ENCODE measurements at places on chromosomes 7 and 10.
A peak's percentile ranks its signal among the peaks of the same experiment; 100 is the strongest.

GRCh38 chr7:99514050-99514449 is 9.6 kb downstream of the ZKSCAN5 start:
- DNase-seq: no peak
- no peaks in the 10 kb centered on the region for H3K4me1 ChIP-seq
- no peaks in the 10 kb centered on the region for H3K27me3 ChIP-seq
- peaks cover 52% of the 10 kb centered on the region for H3K36me3 ChIP-seq
- H3K4me3 ChIP-seq: no peak overlapping the region
- no peak overlapping the region for H3K27ac ChIP-seq

GRCh38 chr7:22730921-22731654 is 4.1 kb downstream of the IL6 start:
- H3K36me3 ChIP-seq: no peaks in the 10 kb centered on the region
- DNase-seq: no peak
- H3K4me3 ChIP-seq: no peak overlapping the region
- no peaks in the 10 kb centered on the region for H3K27me3 ChIP-seq
- H3K27ac ChIP-seq: no peak overlapping the region

- no peak for DNase-seq
- no peak overlapping the region for H3K27ac ChIP-seq
- no peaks in the 10 kb centered on the region for H3K27me3 ChIP-seq
Measured at GRCh38 chr7:46811529-46811928, 770.4 kb downstream of the TNS3 start.

- H3K4me3 ChIP-seq: no peak overlapping the region
- no peaks in the 10 kb centered on the region for H3K4me1 ChIP-seq
Measured at GRCh38 chr10:99993701-99994689, 15.8 kb downstream of the DNMBP start.

- no peak for DNase-seq
- no peaks in the 10 kb centered on the region for H3K36me3 ChIP-seq
- H3K27ac ChIP-seq: no peak overlapping the region
- no peaks in the 10 kb centered on the region for H3K27me3 ChIP-seq
- no peaks in the 10 kb centered on the region for H3K4me1 ChIP-seq
- no peak overlapping the region for H3K4me3 ChIP-seq
Measured at GRCh38 chr7:149353739-149354504, 91.9 kb downstream of the ZNF783 start.

- H3K4me1 ChIP-seq: peaks cover 21% of the 10 kb centered on the region
- DNase-seq: no peak
- no peak overlapping the region for H3K27ac ChIP-seq
- no peaks in the 10 kb centered on the region for H3K27me3 ChIP-seq
Measured at GRCh38 chr10:4069491-4069890, 284.5 kb upstream of the KLF6 start.

- no peak overlapping the region for H3K4me3 ChIP-seq
- no peaks in the 10 kb centered on the region for H3K4me1 ChIP-seq
- H3K27me3 ChIP-seq: no peaks in the 10 kb centered on the region
- H3K36me3 ChIP-seq: no peaks in the 10 kb centered on the region
Measured at GRCh38 chr7:18414885-18415284, 80.7 kb upstream of the HDAC9 start.

DNA sequence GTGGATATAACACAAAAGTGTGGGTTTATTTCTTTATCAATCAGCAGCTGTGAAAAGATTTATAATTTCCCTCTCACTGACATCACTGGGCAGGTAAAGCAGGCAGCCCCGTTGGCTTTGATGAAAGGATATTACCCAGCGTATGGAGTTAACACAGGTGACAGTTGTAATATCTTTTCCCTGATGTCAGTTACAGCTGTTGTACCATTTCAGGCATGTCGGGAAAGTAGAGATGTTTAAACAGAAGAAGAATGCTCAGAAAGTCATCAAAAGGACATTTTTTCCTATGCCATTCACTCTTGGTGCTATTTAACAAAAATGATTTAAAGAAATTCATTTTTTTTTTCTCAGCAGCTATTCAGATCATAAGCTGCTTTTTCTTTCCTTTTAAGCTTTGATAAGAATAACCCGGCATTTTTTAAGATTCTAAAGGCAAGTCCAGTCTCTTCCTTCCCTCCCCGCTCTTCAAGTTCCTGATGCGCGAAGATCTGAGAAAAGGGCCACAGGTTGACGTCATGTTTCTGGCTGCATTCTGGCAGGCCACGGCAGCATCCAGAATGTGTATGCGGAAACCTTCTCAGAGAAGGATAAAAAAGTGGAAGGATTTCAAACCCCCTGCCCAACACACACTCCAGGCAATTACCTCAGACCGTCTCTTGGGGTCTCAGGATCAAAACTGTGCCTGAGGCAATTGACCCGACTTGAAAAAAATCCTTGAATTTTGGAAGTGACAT is 32.5 kb upstream of the ADAM12 start:
- no peaks in the 10 kb centered on the region for H3K27me3 ChIP-seq
- no peak overlapping the region for H3K4me3 ChIP-seq
- no peaks in the 10 kb centered on the region for H3K36me3 ChIP-seq
- no peaks in the 10 kb centered on the region for H3K4me1 ChIP-seq
- H3K27ac ChIP-seq: no peak overlapping the region
- no peak for DNase-seq

GRCh38 chr7:139635526-139636302 is 112.2 kb downstream of the CLEC2L start:
- no peak overlapping the region for H3K4me3 ChIP-seq
- no peaks in the 10 kb centered on the region for H3K4me1 ChIP-seq
- no peaks in the 10 kb centered on the region for H3K27me3 ChIP-seq

GRCh38 chr7:128268233-128268632 is 27.2 kb downstream of the LEP start:
- H3K27me3 ChIP-seq: peaks cover 7% of the 10 kb centered on the region
- H3K36me3 ChIP-seq: no peaks in the 10 kb centered on the region
- no peak for DNase-seq
- H3K27ac ChIP-seq: no peak overlapping the region
- H3K4me3 ChIP-seq: no peak overlapping the region

GRCh38 chr10:48470115-48470892 is 134.6 kb downstream of the ARHGAP22 start:
- H3K27ac ChIP-seq: no peak overlapping the region
- no peaks in the 10 kb centered on the region for H3K36me3 ChIP-seq
- no peaks in the 10 kb centered on the region for H3K27me3 ChIP-seq
- H3K4me3 ChIP-seq: no peak overlapping the region
- no peak for DNase-seq

DNA sequence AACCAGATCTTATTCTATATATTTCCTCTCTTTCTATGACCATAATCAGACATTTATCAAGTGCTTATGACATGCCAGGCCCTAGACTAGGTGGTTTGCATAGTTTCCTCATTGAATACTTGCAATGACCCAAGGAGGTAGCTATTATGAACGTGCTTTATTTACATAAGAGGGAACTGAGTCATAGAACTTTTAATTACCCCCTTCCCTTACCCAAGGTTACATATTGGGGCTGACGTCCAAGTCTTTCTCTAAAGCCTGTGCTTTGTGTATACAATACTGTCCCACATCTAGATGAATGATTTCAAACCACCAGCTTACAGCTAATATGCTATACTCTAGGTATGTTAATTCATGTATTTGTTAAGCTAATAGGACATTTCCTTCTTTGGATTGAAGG is 91.9 kb upstream of the NPY start:
- no peak for DNase-seq
- no peak overlapping the region for H3K27ac ChIP-seq
- H3K36me3 ChIP-seq: no peaks in the 10 kb centered on the region
- no peaks in the 10 kb centered on the region for H3K4me1 ChIP-seq
- no peaks in the 10 kb centered on the region for H3K27me3 ChIP-seq

DNA sequence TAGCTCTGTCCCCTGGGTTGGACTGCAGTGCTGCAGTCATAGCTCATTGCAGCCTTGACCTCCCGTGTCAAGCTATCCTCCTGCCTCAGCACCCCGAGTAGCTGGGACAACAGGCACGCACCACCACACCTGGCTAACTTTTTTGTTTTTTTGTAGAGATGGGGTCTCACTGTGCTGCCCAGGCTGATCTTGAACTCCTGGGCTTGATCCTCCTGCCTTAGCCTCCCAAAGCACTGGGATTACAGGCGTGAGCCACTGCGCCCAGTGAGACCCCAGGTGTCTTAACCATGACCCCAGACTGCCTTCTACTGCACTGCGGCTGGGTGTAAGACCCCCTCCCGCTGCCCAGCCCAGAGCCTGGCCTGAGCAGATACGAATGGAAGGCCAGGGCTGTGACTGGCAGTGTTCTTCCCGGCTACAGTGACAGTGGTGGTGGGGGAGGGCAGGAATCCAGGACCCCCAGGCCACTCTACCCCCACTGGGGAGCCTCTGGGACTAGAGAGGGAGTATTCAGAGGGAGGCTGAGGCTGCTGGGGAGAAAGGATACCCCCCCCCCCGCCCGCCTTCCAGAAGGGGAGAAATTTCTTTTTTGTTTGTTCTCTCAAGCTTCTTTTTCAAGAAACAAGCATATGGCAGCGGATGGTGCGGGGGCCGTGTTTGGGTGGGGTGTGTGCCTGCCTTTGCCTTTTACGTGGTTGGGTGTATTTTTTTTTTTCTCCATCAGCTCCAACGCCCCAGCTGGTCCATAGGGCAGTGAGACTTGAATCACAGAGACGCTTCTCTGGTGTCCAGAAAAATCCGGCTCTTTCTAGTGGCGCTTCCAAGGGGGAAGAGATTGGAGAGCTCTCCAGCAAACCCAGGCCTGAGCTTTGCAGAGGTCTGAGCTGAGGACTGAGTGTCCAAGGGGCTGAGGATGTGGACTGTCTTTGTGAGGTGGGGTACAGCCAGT is 36.6 kb downstream of the GTF2IRD1 start:
- H3K36me3 ChIP-seq: no peaks in the 10 kb centered on the region
- H3K27ac ChIP-seq: no peak overlapping the region
- no peaks in the 10 kb centered on the region for H3K4me1 ChIP-seq
- H3K27me3 ChIP-seq: no peaks in the 10 kb centered on the region
- H3K4me3 ChIP-seq: no peak overlapping the region

GRCh38 chr10:124547647-124548168 is 86.1 kb downstream of the LHPP start:
- H3K36me3 ChIP-seq: no peaks in the 10 kb centered on the region
- no peaks in the 10 kb centered on the region for H3K27me3 ChIP-seq
- no peak overlapping the region for H3K4me3 ChIP-seq
- no peaks in the 10 kb centered on the region for H3K4me1 ChIP-seq

- H3K36me3 ChIP-seq: no peaks in the 10 kb centered on the region
- H3K4me3 ChIP-seq: peak within 1 kb of the TSS; percentile 57
- H3K27ac ChIP-seq: no peak within 1 kb of the TSS
- DNase-seq: peak; percentile 59
Measured at GRCh38 chr7:128030654-128031611, at the start of gene LRRC4. LRRC4 (minus strand) TSS chr7:128031437; CDS start chr7:128030640, 797 bp downstream.

GRCh38 chr7:42210333-42210732 is 26.7 kb downstream of the GLI3 start:
- H3K36me3 ChIP-seq: no peaks in the 10 kb centered on the region
- no peak for DNase-seq
- H3K27me3 ChIP-seq: no peaks in the 10 kb centered on the region
- H3K27ac ChIP-seq: no peak overlapping the region
- no peaks in the 10 kb centered on the region for H3K4me1 ChIP-seq

DNA sequence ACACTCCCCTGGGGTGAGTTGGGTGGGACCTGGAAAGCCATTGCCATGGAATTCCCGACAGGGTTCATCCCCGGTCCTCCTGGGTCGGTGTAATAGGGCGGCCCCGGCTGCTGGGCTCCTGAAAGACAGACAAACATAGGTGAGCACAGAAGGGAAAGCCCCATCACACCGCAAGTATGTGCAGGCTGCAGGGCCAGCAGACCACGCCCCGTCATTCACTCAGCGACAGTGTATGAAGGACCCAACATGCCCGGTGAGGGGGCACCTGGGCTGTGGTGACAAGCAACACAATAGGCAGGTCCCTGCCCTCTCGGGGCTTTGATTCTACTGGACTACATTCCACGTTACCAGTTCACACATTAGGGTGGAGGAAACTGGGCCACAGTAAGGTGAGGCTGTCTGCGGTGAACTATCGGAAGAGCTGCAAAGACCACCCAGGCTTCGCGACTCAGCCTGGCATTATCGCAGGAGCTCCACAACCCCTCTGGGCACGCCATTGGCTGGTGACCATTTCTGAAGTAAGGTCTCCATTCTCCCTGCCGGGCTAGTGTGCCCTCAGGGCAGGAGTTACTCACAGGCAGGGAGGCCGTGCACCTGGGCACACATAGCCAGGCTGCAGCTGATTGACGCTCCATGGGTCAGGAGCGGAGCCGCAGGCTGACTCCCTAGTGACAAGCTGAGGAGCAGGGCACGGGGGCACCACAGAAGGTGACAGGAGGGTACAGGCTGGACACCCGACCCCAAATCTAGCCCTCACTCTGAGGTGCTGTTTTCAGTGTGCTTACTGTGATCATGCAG is 99.2 kb downstream of the VOPP1 start:
- H3K4me3 ChIP-seq: no peak overlapping the region
- peaks cover 16% of the 10 kb centered on the region for H3K36me3 ChIP-seq
- no peaks in the 10 kb centered on the region for H3K27me3 ChIP-seq
- H3K4me1 ChIP-seq: no peaks in the 10 kb centered on the region
